ENCODE measurements at places on chromosomes 7 and 10.

DNA sequence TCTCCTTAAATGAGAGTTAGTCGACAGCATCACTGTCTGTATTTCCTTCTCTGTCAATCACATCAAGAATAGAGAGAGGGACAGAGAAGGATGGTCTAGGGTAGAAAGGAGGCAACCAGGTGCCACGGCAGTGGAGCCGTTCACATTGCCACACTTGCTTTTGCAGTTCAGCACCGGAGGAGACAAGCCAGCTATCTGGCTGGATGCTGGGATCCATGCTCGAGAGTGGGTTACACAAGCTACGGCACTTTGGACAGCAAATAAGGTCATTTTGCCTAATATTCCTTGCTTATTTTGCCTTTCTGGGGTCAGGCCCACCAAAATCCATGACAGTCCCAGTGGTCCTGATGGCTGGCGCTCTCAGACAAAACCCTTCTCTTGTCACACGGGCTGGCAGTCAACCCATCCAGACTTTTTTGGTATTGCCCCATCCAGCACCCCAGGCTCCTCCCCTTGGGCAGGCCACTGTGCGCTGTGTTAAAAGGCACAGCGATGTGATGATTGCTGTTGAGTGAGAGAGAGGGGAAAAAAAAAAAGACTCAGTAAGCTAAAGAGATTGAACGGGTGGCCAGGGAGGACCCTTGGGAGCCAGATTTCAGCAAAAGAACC is 8.4 kb downstream of the CPA2 start:
- no peak for DNase-seq

DNA sequence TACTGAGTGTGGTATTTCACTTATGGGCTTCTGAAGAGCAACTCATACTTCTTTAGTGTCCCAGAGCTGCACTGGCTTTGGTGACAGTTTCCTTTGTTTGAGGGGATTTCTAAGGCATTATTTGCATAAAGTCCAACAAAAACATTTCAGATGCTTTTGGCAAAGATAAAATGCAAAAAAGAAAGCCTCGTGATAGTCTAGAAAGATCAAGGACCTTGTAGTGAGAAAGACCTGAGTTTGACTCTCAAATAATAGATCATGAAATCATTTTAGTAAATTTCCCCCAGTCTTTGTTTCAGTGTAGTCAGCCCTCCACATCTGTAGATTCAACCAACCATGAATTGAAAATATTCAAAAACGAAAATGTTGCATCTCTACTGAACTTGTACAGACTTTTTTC is 107.4 kb downstream of the EEPD1 start:
- DNase-seq: no peak

- DNase-seq: no peak
Observed at GRCh38 chr7:100901921-100902332, 6.2 kb upstream of the ACHE start.

DNA sequence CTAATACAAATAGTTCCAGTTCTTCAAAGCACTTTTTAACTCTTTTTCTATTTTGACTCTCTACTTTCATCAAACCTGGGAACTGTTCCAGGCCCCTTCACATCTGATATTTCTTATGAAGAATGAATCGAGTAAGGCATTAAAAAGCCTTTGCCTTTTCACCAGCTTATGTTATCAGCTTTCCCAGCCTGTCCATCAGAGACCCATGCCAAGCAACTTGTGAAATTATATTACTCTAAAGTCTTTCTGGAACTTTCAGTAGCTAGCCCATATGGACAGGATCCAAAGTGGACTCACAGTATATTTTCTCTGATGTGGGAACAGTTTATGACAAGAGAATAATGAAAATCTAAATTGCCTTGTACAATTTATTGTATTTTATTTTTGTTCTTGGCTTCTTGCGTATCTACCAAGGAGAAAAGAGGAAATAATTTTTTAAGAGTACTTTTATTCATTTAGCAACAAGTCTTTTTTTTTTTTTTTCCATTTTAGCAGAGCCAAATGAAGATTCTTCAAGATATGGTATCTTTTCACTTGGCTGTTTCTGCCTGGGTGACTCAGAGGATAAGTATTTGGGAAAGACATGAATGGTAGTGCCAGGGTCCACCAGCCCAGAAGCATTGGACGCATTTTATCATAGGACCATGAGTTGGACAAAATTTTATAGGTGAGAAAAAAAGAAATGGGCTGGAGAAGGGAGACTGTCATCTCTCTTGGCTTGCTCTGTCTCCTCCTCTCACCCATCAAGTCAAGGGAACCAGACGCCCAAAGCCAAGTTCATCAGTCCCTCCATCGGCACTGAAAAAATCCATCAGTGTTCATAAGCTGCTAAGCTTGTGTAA is 195.8 kb upstream of the NEBL start:
- no peak for DNase-seq

DNA sequence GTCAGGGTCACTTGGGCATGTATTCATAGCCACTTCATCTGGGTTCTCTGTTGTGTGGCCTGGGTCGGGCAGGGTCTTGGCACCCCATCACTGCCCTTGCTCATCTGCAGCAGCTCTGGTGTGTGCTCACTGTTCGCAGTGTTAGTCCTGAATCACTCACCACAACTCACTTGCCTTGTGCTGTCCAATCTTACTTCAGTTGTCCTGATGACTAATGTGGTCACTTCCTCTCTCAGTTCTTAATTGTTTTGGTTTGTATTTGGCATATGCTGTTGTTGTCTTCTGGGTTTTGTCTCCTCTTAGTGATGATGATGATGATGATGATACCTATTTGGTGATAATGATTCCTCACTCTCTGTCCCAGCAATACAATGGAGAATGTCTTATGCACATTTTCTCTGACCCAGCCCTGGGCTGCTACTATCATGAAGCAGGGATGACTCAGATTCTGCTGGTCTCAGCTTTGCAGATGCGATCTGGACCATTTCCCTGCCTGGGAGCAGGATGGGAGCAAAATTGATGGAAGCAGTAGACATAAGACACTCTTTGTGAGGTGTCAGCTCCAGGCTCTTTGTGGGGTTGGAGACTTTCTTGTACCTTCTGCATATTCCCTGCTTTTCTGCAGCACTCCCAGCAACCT is 17.0 kb downstream of the ADRA2A start:
- DNase-seq: no peak

DNA sequence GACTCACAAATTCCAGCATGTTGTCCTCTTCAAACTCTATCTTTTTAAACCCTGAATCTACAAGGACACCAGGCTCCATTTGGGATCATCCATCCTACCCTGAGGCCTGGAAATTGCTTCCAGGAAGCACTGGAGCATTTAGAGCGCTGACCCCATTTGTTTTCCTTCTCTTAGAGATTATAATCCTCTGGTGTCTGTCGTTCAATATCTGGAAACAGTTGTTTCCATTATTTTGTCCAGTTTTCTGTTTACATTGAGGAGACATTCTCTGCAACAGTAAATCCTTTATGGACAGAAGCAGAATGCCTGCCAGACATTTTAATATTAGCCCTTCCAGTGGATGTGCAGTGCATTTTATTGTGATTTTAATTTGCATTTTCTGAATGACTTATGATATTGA is 119.4 kb upstream of the MEOX2 start:
- DNase-seq: no peak

GRCh38 chr7:91710881-91711280 is 169.6 kb downstream of the MTERF1 start:
- DNase-seq: no peak

DNA sequence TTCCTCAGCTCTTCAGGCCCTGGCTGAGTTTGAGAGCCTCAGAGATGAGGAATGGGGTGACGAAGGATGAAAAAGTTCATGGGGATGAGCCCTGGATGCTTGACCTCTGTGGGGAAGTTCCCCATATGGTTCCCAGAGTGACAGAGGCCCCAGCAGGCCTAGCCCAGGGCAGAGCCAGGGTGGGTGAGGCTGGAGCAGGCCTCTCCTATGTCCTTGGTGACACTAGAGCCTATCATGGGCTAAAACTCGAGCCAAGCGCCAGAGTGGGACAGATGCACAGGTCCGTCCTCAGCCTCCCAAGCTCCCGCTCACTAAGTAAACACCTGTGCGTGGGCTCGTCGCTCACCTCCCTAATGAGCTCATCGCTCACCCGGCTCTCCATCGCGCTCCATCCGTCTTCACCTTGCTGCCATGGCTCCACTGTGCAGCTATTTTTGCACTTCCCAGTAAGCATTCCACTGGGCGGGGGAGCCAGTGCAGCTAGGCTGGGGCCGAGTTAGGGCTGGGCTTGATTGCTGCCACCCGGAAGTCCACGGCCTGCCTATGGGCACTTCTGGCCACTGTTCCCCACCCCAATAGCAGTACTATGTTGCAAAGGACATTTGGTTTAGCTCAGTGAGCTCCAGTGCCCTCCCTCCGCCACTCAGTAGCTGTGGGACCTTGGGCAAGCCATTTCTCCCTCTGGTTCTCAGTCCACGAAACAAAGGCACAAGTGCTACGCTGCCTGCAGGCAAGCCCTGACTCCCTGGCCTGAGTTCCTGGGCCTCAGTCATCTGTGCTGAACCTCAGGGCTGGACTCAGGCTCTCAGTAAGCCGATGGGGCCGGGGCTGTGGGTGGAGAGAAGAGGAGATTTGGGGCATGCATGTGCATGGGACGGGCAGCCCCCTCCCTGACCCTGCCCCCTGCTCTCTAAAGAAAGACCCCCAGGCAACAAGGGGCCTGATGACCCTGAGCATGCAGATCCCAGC is 117.3 kb upstream of the PCBD1 start:
- no peak for DNase-seq

- DNase-seq: no peak
Observed at GRCh38 chr7:28231176-28231575, 50.6 kb upstream of the JAZF1 start.

DNA sequence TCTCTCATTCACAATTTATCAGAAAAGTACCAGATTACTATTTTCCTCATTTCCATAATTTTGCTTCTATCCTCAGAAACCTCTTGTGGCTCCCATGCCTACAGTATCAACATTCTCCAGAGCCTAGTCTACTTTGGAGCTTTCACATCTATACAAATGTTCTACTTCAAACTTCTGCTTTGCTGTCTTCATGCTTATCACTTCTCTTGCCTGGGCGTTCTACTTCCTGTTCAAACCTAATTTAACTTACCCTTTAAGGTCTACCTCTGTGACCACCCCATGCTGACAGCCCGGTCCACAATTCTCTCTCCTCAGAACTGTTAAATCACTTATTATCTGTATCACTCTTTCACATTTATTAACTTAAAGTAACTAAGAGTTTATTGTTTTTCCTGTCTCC is 6.1 kb upstream of the PTPN12 start:
- DNase-seq: no peak

Data from brain pericyte (primary cell).